ENCODE measurements at places on chromosomes 7 and 10. TPM values are rescaled to one million over a fixed set of nuclear protein-coding genes. Genes with fewer than 3 reads are reported as not detected.

NUDT13 gene
- total RNA-seq, result 3.8 TPM

KDM7A gene
- total RNA-seq, result 30.7 TPM

DNA sequence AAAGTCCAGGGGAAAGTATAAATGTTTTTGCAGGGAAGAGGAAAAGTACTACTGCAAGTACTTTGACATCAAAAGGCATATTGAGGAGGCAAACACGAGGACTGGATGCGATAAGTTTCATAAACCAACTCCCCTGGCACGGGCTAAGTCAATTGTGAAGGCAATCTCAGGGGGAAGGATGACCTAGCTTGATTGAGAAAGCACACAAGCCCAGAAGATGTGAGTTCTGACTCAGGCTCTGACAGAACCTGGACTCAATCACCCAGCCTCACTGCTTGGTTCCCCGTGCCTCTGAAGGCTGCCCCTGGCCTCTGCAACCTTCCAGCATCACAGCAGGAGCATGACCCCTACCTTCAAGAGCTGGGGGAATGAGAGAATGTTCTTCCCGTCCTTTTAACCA, 93.2 kb upstream of the ZNF438 start:
- H3K27ac ChIP-seq, result no peak overlapping the region
- no peaks in the 10 kb centered on the region for H3K27me3 ChIP-seq
- H3K4me1 ChIP-seq, result peaks cover 12% of the 10 kb centered on the region

GRCh38 chr7:1461646-1462375, 2.5 kb upstream of the MICALL2 start:
- H3K27ac ChIP-seq, result no peak overlapping the region
- no peak for DNase-seq
- no peaks in the 10 kb centered on the region for H3K36me3 ChIP-seq
- H3K4me1 ChIP-seq, result peaks cover 13% of the 10 kb centered on the region
- H3K4me3 ChIP-seq, result no peak overlapping the region

- no peak for DNase-seq
- H3K4me3 ChIP-seq, result no peak overlapping the region
- no peaks in the 10 kb centered on the region for H3K4me1 ChIP-seq
- no peaks in the 10 kb centered on the region for H3K27me3 ChIP-seq
- H3K27ac ChIP-seq, result no peak overlapping the region
- no peaks in the 10 kb centered on the region for H3K36me3 ChIP-seq
Measured at GRCh38 chr7:53641091-53641490, 605.7 kb downstream of the POM121L12 start.

GRCh38 chr10:99921948-99922347, 87.8 kb downstream of the DNMBP start:
- no peaks in the 10 kb centered on the region for H3K27me3 ChIP-seq
- no peak for DNase-seq
- H3K27ac ChIP-seq, result no peak overlapping the region
- peaks cover 15% of the 10 kb centered on the region for H3K4me1 ChIP-seq

Data from lung (tissue), 17 donors.